ENCODE measurements at places on chromosomes 16 and 17.

DNA sequence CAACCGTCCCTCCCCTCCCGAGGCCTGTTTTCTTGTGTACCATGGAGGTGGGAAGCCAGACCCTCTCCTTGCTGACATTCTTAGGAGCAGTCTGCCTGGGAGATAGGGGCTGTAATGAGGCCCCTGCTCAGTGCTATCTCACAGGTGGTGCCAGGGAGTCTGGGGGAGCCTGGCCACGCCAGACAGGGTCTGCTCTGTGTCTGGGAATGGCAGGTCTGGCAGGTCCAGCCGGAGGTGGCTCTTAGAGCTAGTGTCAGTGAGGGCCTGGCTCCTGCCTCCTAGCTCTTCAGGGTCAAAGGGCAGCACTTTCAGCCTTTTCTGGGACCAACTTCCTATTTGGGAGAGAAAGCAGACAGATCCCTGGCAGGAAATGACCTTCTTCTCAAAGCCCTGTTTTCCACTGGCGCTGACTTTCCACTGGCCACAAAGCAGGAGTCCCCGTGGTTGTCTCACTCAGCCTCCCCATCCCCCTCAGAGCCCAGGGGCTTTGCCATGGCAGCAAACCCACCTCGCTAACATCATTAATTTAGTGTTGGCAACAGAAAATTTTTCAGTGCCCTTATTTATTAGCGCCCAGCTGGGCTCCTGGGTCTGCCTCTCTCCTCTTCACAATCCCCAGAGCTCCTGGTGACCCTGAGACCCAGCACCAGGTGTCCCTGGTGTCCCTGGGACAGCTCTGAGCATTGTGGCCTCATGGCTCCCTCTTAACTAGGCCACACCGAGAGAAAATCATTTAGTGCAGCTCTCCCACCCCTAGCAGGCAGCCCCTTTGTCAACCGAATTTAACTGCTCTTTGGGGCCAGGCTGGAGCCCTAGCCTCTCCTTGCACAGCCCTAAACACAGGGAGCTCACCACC is 24.0 kb upstream of the DOK4 start:
- no peak for DNase-seq

DNA sequence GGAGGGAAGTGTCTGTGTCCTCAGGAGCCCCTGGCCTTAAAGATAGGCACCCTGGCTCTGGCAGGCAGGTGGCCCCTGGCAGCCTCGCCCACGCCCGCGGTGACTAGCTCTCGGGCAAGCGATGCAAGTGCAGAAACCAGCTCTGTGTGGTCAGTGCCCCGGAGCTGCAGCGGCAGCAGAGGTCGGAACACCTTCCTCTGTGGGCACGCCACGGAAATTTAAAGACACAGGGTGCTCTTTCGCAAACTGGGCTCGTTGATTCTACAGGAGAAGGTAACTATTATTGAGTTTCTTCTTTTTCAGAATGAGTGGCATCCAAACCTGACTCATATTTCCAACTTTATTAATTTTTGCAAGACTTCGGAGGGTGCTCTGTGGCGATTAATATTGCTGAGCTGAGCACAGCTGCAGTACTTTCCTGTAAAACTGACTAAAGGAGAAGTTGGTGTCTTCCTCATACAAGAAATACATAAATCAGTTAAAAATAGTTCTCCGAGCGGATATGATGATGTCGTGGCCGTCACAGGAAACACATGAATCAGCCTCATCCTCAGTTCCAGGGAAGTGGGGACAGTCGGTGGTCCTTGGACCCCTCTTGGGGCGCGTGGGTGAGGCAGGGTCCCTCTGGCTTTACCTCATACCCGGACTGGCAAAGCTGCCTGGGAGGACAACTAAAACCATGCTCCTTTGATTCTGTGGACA is 120.2 kb downstream of the METRNL start:
- DNase-seq = no peak

DNA sequence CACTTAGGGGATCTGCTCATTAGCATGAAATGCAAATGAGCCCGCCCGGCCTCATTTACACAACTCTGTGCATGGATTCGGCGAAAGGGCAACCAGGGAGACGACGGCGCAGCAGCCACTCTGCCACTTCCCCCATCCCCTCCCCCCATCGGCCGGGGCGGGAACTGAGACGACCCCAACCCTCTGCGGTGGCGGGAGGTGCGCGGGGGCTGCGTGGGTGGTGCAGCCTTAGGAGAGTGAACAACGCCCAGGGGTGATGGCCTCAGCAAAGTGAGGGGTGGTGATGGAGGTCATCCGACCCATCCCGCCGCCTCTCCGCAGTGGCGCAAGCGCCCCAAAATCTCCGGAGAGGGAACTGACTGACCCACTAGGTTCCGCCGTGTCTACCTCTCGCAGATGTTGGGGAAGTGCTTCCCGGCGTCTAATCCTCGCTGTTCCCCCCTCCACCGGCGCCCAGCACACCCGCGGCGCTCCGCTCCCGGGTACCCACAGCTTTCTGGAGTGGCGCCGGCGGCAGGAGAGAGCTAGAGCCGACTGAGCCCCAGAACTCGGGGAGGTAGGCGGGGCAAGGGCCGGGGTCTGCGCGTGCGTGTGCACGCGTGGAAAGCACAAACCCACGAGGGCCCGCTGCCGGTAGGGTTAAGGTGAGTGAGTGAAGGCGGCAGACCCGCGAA is 1.4 kb upstream of the CACNA1G start:
- DNase-seq = no peak

- DNase-seq = no peak
Observed at GRCh38 chr17:37100231-37100630, 151.5 kb downstream of the AATF start.

DNA sequence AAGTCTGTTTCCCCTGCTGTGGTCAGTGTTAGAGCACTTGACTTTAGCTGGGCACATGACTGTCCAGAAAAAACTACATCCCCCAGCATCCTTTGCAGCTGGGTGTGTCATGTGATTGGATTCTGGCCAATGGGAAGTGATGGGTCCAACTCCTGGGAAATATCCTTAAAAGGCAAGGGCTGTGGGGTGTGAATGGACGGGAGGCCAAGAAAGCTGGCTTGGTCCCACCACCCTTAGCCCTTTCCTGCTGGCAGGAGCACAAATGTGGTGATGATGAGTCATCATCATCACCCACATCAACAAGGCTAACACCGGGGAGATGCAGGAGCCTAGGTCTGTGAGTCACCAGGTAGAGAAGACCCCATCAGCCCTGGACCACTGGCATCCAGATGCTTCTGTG is 341.7 kb downstream of the C16orf95 start:
- DNase-seq = no peak

- DNase-seq = no peak
Observed at GRCh38 chr17:18182110-18182977, 1.3 kb upstream of the ALKBH5 start.

DNA sequence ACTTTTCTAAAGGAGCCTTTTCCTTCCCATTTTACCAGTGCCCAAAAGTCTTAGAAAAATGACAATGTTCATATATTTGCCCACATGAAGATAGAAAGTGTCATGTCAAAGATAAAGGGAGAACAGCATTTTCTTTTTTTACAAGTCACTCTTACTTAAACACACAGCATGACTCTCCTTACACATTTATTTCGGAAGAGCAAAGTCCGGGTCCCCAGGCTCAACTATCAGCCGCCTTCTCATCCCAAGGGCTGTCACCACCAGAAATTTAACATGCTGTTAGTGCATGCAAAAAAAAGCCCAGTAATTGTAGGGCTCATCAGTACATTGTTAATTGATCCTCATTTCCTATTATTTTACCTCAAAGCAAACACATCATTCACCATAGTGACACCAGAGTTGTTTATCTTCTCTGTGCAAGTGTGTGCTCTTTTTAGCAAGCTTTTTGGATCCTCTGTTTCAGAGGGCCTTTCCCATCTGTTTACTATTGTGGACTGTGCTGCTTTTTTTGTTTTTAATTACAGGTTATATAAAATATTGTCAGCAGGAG is 560.3 kb downstream of the WWOX start:
- no peak for DNase-seq

DNA sequence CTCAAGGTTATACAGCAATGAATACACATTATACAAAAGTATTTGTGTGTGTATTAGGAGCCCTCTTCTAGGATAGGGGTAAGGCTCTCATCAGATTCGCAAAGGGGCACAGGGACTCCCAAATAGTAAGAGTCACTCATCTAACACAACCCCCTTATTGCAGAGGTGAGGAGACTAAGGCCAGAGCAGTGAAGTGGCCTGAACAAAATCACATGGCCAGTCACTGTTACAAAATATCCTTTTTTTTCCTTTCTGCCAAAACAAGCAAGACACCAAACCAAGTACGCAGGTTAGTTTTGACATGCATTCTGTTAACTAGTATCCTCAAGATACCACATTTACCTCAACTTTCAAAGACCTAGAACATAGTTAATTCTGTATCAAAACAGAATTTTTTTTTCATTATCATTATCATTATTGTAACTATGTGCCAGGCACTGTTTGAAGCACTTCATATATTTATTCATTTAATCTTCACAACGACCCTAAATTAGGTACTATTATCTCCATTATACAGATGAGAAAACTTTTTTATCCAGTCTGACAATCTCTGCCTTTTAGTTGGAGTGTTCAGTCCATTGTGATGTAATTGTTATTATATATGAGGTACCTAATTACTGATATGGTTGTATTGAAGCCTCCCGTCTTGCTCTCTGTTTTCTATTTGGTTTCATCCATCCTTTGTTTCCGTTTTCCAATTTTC is 25.7 kb downstream of the MMD start:
- DNase-seq = no peak

GRCh38 chr17:48064638-48065037 is 16.5 kb downstream of the NFE2L1 start:
- no peak for DNase-seq

GRCh38 chr16:86406056-86406455 is 104.3 kb upstream of the FOXF1 start:
- no peak for DNase-seq

DNA sequence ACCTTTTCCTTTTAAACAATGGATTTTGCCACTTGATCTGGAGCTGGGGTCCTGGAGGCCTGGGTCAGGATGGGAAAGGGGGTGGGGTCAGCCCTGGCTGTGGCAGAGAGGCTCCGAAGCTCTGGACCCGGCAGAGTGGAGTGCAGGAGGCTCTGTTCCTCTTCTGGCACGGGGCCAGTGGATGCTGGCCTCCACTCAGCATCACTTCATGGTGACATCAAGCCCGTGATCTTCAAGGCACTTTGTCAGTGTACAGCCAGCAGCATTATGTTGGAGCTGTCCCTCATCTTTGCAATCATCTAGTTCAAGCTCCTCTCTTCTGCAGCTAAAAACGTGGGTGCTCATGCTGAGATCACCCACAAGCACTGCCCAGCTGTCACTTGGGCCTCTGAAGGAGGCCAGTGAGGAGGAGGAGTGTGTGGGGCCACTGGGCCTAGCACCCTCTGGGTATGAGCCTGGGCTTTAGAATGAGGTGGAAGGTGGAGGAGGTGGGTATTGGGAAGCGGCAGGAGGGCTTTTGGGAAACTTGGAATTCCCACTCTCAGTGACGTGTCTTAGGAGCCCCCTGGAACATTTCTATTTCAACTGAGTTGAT is 45.9 kb upstream of the MGAT5B start:
- no peak for DNase-seq

DNA sequence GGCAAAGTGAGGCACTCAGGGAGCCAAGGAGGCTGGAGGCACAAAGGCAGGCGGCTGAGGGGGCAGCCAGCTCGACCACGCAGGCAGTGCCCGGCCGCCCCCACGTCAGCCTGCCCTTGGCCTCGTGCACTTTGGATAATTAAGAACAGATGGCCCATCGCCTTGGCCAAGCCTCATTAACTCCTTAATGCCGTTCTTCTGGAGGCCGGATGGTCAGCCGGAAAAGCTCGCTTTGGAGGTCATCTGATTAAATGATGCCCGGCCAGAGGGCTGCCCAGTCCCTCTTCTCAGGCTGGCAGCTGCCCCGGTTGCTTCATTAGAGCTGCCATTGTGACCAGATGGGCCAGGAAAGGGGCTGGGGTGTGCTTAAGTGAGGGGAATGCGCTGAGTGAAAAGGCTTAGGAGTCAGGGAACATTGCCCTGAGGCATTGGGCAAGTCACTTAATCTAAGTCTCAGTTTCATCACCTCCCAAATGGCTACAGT is 364.0 kb downstream of the NPIPA8 start:
- DNase-seq = no peak

DNA sequence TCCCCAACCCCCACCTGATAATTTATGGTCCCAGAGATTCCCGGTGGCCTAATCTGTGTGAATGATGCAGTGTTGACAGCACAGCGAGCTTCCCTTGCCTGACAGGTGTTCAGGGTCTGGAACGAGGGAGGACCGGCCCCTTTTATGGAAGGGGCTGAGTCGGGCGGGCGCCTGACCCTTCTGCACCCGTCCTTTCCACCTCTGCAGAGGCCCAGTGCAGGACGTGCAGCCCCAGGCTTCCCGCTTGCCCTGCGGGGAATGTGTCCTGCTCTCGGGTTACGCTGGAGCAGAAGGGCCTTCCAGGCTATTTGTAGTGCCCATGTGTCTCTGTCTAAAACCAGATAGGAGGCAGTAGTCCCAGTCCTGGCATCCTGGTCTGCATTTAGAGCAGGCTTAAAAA is 16.2 kb downstream of the SMTNL2 start:
- no peak for DNase-seq

DNA sequence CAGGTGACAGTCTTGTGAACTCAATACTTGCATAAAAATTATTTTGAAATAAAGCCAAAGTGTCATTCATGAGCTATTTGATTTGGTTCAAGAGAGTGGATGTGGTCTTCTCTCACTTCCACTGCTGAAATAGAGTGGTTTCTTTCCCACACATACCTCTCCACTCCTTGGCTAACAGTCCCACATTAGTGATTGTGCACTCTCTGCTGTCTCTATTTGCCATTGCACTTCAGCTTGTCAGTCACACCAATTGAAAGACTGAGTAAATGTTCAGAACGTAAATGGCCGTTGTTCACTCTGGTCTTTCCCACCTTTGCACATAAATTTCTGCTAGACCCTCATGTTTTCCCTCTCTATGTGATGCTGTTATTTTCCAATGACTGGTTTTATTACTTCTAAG is 197.5 kb downstream of the FTO start:
- DNase-seq = no peak

- DNase-seq = no peak
Observed at GRCh38 chr17:19443148-19443547, 32.1 kb downstream of the RNF112 start.

DNA sequence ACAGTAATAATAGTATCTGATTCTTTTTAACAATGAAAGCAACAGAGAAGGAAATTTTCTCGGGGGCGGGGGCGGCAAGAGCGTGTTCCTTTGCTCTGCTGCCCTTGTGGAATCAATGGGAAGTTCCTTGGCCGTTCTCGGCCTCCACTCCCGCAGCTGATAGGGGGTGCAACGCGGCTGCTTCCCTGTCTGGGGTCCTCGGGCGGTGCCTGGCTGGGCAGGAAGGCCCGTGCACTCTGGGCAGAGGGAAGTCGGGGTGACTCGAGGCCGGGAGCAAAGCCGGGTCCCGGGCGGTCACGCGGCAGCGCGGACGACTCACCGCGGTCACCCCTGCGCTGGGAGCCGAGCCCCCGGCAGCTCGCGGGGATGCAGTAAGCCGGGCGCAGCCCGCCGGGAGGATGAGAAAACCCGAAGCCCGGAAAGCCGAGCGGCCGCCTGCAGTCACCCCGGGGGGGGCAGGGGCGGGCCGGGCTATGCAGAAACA is 2.5 kb downstream of the TUBB3 start:
- DNase-seq = no peak

Measured in stimulated activated CD8-positive, alpha-beta memory T cell treated with anti-CD3 and anti-CD28 coated beads, Interleukin-12 subunit alpha, Interleukin-12 subunit beta, amount 100 ng/mL, for 1 hour (primary cell).